Dermis microvascular lymphatic vessel endothelial cell (primary cell): ENCODE measurements at places on chromosomes 2 and 18. TPM values are rescaled to one million over a fixed set of nuclear protein-coding genes. Genes with fewer than 3 reads are reported as not detected.

DNA sequence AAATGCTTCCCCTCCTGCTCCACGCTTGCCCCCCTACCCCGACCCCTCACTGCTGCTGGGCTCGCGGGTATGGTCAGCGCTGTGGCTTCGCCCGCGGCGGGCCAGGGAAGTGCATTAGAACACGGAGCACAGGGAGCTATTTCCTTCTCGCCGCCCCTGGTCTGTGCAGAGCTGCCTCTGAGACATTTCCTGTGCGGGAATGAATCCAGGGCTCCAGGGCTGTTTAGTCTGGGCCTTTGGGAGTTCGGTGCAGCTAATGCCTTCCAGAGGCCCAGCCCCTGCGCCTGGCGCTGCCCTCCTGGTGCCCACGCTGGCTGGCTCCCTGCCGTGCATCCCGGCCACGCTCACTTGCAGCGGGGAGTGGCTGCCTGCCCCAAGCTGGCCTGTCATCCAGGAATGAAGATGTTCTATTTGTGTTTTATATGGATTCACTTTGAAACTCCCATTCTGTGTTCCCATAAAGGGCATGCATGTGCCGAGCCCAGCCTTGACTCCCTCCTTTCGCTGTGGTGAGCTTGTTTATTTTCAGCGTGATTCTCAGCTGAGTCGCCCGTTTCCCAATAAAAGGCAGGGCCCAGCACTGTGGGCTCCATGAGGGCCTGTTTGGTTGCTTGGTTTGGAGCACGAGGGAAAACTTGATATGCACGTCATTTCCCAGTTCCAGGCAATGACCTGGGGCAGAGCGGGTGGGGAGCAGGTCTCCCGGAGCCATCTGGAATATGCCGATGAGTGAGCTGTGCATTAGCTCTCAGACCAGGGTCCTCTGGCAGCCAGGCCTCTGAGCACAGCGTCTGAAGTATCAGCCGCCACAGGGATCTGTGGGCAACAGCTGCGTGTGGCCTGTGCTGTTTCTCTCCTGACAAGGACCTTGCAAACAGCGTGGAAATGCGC, 42.7 kb downstream of the SH3RF3 start:
- DNase-seq, result peak; percentile 94

GRCh38 chr2:109126501-109126860, 2.5 kb upstream of the SH3RF3 start:
- DNase-seq, result no peak

- DNase-seq, result no peak
Observed at GRCh38 chr18:62464266-62464665, 58.6 kb upstream of the ZCCHC2 start.

- no peak for DNase-seq
Observed at GRCh38 chr18:63317556-63317946, 2.0 kb downstream of the BCL2 start.

Gene KCNIP3
- 0.13 TPM in 2 replicates for total RNA-seq

DNA sequence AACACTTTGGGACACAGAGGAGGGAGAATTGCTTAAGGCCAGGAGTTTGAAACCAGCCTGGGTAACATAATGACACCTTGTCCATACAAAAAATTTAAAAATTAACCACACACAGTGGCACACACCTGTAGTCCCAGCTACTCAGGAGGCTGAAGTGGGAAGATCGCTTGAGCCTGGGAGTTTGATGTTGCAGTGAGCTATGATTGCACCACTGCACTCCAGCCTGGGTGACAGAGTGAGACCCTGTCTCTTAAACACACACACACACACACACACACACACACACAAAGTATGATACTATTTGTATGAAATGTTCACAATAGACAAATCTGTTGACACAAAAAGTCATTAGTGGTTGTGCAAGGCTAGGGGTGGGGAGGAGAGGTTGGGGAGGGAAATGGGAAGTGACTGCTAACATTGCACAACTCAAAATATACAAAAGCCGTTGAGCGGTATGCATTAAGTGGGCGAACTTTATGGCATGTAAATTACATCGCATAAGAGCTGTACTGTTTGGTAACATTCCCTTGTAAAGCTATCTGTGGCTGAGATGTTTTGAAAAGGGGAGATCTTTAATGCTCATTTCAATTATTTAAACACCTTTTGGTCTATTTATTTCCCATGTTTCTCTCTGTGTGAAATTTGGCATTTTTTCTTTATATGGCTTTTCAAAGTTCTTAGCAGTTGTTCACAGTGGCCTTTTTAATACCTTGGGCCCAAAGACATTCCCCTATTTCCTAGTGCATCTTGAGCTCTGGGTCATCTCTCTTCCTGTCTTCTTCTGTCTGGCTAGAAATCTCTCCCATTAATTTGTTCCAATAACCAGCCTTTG, 58.9 kb upstream of the ZNF516 start:
- DNase-seq, result no peak

Gene HOXD12
- total RNA-seq, result not detected in 2 replicates

- DNase-seq, result peak; percentile 75
Observed at GRCh38 chr18:8982416-8983183, 119.9 kb upstream of the NDUFV2 start.

DNA sequence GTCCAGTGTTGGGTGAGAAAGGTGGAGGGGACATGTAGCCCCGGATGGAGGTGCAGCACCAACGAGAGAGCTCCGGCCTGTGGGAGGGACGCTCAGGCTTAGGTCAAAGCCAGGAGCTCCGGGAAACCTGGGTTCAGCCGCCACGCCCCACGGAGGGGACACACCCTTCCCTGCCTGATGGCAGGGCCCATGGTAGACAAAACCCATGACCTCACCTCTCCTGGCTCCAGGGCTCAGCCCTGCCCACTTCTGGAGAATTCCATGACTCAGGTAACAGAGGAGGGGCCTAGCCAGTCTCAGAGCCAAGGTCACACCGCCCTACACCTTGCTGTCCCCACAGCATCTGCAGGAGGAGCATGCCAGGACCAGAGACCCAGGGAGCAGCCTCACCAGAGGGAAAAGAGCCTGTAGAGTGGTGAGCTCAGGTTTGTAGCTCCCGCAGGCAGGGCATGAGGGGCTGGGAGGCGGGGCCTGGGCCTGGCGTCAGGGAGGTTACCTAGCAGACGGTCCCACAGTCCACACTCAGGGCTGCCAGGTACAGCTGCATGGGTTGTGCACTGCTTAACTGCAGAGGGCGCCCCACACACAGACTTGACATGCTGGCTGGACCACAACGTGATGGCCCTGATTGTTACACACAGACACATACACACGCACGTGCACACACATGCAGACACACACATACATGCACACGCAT, 70.8 kb upstream of the SMAD7 start:
- DNase-seq, result no peak

Gene CPS1
- 0.51 and 3.1 TPM in 2 replicates for total RNA-seq

Gene UPP2
- total RNA-seq, result not detected in 2 replicates

Gene CDCA7
- 4.0 and 6.4 TPM in 2 replicates for total RNA-seq

Gene IL36G
- total RNA-seq, result not detected in 2 replicates

- DNase-seq, result no peak
Observed at GRCh38 chr2:23375448-23375847, 9.5 kb upstream of the KLHL29 start.

GRCh38 chr2:36459725-36460137, 104.2 kb downstream of the CRIM1 start:
- DNase-seq, result peak; percentile 55

Gene CCDC150
- 4.4 and 5.5 TPM in 2 replicates for total RNA-seq

Gene TUBA3E
- not detected in 2 replicates for total RNA-seq

GRCh38 chr2:177265824-177266817, 1.6 kb upstream of the NFE2L2 start:
- DNase-seq, result no peak

- DNase-seq, result no peak
Observed at GRCh38 chr2:170123593-170123992, 54.4 kb upstream of the MYO3B start.

Gene MGAT4A
- 6.2 and 9.4 TPM in 2 replicates for total RNA-seq

Gene REG1B
- not detected in 2 replicates for total RNA-seq

Gene CDH19
- total RNA-seq, result under 0.01 TPM in 2 replicates
